ENCODE measurements at places on chromosomes 4 and X. TPM values are rescaled to one million over a fixed set of nuclear protein-coding genes. Genes with fewer than 3 reads are reported as not detected.

GRCh38 chrX:43707812-43708548 is 51.9 kb downstream of the MAOA start:
- DNase-seq: no peak

DNA sequence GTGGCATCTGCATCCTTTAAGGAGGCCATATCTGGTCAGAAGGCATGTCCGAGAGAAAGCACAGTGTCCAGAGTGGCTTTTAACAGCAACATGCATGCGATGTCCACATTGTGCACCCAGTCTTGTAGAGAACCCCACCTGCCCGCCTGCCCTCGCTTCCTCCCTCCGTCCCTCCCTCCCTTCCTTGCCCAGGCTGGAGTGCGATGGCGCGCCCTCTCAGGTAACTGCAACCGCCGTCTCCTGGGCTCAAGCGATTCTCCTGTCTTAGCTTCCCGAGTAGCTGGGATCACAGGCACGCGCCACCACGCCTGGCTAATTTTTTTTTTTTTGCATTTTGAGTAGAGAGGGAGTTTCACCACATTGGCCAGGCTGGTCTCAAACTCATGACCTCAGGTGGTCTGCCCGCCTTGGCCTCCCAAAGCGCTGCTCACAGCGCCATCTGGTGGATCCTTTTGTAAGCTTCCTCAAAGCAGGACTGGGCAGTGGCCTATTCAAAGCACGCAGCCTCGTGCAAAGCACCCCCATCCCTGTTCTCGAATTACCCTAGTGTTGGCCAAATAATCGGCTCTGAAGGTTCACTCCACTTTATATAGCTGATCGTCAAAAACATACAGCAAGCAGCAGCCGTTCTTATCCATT is 15.0 kb downstream of the BRCC3 start:
- DNase-seq: no peak

DNA sequence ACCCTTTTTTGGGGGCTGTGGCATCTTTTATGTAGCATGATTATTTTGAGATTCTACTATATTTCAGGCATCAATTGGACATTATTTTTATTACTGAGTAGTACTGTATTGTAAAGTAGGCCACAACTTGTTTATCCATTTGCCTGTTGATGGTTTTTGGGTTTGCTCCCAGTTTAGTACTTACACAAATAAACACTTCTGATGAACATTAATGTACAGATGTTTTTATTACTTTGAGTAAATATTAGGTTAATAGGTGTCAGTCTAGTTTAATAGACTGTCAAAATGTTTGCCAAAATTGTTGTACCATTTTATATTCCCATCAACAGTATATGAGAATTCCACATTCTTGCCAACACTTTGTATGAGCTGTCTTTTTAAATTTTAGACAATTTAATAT is 214.9 kb upstream of the MAD2L1 start:
- no peak for DNase-seq

- DNase-seq: no peak
Measured at GRCh38 chr4:10810411-10810810, 125.8 kb upstream of the CLNK start.

The FDCSP gene
- not detected for polyA plus RNA-seq

- DNase-seq: no peak
Measured at GRCh38 chr4:23039818-23040217, 347.1 kb downstream of the GBA3 start.

- DNase-seq: no peak
Measured at GRCh38 chrX:119941336-119941735, 2.2 kb downstream of the NKAP start.

- peak; percentile 72 for DNase-seq
Measured at GRCh38 chr4:167233685-167234315, 494 bp downstream of the SPOCK3 start.

GRCh38 chr4:159777689-159778088 is 674.8 kb downstream of the RAPGEF2 start:
- DNase-seq: no peak

GRCh38 chrX:47187106-47187677 is 6.4 kb upstream of the UBA1 start:
- DNase-seq: no peak

DNA sequence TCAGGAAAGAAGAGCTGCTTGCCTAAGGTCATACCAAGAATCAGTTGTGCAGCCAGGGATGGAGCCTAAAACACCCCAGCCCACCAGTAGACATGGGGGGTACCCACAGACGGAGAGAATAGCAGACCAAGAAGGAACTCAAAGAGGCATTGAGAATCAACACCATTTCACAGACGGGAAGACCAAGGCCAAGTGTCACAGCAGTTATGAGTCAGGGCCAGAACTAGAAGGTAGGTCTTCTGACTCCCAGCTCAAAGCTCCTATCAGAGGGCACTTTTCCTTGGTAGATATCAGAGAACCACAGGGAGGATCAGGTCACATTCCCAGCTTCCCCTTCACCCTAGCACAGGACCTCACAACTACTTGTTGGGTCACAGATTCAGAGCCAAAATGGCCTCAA is 14.5 kb downstream of the OTUD5 start:
- DNase-seq: no peak

DNA sequence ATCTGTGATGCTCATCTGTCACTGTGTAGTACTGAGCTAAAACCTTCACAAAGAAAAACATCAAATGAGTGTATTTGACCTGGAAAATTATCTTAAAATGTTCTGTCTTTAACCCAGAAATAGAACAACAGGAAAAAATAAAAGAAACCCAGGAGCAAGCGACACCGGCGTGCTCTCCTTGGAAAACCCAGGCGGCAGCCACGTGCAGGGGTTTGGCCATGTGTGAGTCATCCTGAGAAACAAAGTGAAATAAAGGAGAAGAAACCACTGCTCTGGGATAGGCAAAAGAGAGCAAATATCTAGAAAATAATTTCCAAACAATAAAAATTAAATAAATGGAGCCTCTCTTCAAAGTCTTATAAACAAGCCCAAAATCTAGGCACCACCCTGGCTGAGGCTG is 20.0 kb upstream of the TMEM128 start:
- no peak for DNase-seq

- no peak for DNase-seq
Measured at GRCh38 chr4:13285336-13285735, 198.8 kb downstream of the RAB28 start.

DNA sequence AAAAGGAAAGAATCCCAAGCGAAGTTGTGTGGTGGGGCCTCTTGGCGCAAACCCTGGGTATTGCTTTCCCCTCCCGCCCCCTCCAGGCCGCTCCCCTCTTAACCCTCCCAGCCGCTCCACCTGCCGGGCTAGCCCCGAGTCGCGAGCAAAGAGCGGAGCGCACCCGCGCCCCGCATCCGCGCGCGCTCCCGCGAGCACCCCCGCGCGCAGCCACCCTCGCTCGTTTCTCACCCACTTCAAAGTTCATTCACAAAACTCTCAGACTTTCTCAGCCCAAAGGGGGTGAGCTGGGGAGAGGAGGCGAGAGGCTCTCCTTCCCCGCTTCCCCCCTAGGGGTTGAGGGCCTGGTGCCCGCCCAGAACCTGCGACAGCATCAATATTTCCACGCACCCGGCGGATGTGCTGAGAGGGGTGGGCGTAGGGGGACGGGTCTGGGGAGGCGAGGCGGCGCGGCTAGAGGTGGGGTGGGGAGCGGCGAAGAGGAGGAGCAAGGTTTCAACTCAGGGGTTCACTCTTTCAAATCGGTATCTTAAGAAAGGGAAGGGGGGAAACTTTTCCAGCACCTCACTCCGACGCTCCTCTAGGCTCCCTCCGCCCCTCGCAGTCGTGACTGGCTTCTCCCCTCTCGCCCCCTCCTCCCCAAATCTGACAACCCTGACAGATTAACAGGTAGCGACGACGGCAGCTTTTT is 1.8 kb downstream of the MAML3 start:
- DNase-seq: no peak

DNA sequence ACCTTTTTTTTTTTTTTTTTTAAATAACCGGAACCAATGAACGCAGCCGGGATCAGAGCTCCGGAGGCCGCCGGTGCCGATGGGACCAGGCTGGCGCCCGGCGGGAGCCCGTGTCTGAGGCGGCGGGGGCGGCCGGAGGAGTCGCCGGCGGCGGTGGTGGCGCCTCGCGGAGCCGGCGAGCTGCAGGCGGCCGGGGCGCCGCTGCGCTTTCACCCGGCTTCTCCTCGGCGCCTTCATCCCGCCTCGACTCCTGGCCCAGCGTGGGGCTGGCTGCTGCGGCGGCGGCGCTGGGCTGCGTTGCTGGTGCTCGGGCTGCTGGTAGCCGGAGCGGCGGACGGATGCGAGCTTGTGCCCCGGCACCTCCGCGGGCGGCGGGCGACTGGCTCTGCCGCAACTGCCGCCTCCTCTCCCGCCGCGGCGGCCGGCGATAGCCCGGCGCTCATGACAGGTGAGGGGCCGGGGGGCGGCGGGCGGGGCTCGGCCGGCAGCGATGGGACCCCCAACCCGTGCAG is 337 bp downstream of the STIM2 start:
- DNase-seq: no peak

DNA sequence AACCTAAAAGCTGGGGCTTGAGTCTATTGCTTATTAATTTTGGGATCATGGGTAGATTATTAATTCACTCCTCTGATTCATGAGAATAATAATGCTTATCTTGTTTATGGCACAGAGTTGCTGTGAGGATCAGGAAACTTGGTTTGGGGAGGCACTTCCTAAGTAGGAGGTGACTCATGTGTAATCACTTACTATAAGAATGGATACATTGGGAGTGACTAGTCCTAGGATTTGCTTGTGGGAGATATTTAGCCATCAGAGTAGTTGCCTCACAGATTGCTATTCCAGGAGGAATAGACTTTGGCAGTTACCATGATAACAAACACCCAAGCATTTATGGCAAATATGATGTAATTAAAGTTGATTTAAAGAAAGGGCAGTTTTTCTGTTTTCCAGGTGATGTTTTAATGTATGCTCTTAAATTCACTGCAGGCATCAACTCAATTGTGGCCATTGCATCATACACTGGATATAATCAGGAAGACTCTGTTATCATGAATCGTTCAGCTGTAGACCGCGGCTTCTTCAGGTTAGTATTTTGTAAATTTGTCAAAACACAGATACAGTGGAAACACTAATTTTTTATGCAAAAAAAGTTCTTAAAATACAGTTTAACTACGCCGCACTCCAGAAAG is 41.9 kb downstream of the POLR2B start:
- no peak for DNase-seq

GRCh38 chr4:152480901-152481300 is 55.0 kb downstream of the FBXW7 start:
- no peak for DNase-seq

The PHEX gene
- 0.12 TPM for polyA plus RNA-seq

DNA sequence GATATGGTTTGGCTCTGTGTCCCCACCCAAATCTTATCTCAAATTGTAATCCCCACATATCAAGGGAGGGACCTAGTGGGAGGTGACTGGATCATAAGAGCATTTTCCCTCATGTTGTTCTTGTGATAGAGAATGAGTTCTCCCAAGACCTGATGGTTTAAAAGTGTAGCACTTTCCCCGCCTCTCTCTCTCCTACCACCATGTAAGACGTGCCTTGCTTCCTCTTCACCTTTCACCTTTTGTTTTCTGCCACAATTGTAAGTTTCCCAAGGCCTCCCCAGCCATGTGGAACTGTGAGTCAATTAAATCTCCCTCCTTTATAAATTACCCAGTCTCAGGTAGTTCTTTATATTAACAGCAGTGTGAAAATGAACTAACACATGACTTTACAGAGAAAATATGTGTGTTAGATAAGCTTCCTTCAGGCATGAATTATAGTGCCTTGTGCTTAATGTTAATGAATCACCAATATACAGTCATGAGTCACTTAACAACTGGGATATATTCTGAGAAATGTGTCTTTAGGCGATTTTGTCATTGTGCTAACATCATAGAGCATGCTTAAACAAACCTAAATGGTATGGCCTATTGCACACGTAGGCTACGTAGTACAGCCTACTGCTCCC is 37.9 kb downstream of the PDGFC start:
- no peak for DNase-seq

DNA sequence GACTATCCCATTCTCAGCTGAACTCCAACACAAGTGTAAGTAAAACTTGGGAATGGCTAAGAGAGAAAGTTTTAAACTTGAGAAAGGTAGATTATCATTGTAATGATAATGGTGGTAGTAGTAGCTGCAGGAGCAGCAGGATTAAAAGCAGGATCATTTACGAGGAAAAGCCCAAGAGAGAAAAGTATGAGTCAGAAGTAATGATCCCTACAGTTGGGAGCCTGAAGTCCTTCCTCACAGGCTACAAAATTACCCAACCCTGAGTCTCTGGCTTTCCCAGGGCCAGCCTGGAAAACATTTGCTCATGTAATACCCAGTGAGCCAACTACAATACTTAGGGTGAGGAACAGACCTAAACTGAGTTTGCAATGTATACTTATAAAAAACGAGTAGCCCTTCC is 4.4 kb upstream of the PRDM8 start:
- no peak for DNase-seq

The DOK7 gene
- polyA plus RNA-seq: 0.48 TPM

- peak; percentile 47 for DNase-seq
Measured at GRCh38 chrX:124242131-124242530, 90.3 kb upstream of the TEX13D start.

The TLR3 gene
- polyA plus RNA-seq: 0.36 TPM

DNA sequence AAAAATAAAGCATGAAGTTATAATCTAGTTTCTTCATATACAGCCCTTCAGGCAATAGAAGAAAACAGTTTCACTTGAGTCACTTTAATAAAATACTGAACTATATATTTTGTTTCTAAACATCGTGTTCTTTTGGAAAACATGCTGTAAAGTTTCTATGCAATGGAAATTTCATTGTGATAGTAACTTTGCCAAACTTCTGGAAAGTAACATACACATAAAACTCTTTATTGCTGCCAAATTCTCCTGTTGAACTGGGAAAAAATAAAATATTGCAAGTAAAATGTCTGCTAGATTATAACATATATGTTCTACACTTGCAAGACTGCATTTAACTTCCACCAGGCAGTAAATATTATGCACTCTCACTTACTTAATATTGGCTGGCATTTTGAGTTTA is 635.4 kb downstream of the SPRY1 start:
- DNase-seq: no peak

- no peak for DNase-seq
Measured at GRCh38 chr4:106707776-106708463, 328.2 kb downstream of the DKK2 start.

GRCh38 chrX:70301716-70302115 is 11.8 kb downstream of the KIF4A start:
- no peak for DNase-seq

- no peak for DNase-seq
Measured at GRCh38 chrX:134501941-134502340, 42.0 kb downstream of the HPRT1 start.

DNA sequence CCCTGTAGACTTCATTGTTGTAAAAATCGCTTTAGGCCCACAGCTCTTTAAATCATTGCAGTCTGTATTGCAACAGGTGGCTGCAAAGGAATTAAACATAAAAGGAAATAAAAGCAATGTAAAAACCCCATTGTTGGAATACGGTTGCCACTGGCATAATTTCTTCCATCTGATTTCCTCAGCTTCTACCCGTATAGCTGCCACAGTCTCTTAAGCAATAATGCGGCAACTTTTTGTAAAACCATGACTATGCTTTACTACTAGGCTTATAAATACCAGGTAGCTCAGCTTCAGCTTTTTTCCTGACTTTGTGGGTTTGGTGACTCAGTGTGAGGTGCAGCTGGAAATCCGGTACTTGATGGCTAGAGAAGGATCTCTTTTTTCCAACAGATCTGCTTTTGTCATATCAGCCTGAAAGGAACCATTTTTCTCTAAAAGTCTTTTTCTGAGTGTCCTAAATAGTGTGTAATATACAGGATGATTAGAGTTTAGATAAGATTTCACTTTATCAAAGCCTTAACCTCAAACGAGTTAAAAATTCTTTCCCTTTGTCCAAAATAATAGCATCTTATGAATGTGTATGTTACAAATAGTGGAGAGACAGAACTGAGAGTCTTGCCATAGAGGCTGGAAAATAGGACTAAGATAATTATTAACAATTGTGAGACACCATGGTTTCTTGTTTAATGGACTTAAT is 268.0 kb downstream of the ADGRL3 start:
- no peak for DNase-seq

Measured in brain (organoid and tissue), 16 donors.